Glomerular endothelial cell (primary cell): ENCODE measurements at places on chromosomes 7 and 10. TPM values are rescaled to one million over a fixed set of nuclear protein-coding genes. Genes with fewer than 3 reads are reported as not detected.

GRCh38 chr10:119306514-119306951 is 99.2 kb downstream of the GRK5 start:
- no peak for DNase-seq

GRCh38 chr10:42937048-42937447 is 139.8 kb upstream of the RET start:
- DNase-seq, result no peak

DNA sequence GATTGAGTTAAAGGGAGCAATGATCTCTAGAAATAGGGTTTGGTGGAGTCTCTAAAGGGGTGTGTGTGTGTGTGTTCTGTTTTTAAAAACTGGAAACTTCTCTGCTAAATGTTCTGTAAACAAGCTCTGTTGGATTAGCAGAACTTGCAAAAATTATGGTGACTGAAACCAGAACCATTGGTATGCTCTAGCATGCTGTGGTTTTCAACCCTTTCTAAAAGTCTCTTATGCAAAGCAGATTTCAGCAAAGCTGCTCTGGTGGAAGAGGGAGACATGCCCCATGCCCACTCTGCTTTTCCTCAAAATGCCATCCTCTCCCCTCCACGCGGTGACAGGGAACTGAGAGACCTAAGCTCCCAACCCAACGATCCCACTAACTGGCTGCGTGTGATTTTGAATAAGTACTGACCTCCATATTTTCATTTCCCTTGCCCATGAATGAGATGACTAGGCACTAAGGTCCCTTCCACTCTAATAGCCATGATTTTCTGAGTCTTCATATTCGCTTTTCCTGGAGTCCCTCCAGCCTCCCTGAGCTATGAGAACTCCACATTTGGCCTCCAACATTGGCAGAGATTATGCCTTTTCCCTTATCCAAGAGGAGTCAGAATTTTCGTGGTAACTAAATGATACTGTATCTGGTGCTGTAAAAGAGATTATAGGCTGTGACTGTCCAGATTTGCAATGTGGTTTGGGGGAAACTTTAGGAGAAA is 117.3 kb upstream of the PALS2 start:
- DNase-seq, result no peak

DNA sequence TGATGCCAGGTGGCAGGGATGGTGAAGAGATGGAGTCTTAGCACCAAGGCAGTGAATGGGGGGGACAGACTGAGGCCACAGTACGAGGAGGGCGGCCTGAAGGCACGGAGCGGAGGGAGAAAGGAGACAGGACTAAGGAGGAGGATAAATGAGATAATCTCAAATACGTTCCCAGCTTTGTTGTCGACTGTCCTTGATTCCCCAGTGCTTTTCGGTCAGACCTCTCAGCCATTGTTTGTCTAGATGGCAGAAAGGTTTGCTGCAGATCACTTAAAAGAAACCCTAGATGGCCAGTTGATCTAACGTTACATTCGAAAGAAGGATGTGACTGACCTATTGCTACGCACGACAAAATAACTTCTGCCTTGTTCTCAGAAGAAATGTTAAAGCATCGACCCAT is 479.0 kb downstream of the GATA3 start:
- no peak for DNase-seq

DNA sequence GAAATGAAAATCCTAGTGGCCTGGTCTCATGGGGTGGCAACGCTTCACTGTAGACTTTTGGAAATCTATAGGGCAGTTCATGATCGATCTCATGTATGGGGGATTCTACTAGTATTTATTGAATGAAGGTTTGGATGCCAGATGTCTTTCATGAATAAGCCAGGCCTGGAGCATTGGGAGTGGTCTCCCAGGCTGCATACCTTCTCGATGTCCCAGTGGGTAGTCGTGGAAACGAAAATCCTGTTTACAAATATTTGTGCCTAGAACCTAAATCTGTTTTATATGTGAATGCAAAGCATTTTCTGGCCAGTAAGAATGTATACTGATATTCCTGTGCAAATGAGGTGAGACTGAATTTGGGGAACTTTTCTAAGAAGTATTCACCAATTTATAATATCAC is 105.0 kb upstream of the C1QL3 start:
- no peak for DNase-seq

DNA sequence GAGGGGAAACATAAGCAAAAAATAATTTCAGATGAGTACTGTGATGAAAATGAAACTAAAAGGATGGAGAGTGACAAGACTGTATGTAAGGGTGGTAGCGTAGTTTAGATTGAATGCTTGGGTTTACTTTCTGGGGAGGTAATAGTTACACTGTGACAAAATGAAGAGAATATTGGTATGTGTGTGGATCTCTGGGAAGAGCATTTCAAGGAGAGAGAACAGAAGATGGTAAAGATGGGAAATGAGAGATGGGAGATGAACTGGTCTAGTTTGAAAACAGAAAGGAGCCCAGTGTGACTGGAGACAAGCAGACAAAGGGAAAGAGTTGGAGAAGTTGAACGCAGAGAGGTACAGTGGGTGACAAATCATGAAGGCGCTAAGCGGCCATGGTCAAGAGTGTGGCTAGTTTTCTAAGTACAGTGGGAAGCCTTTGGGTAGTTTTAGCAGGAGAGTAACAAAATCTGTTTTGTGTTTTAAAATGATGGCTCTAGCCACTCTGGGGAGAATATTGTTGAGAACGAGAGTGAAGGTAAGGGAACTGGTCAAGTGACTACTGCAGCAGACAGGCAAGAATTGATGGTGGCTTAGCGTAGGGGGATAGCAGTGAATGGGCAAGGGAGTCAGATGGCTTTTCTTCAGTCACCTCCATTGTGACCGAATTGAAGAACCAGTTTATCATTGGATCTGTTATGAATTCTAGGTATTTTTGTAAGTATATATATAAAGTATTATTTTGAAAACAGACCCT is 22.6 kb downstream of the PALS2 start:
- no peak for DNase-seq

- DNase-seq, result no peak
Observed at GRCh38 chr10:15624401-15625196, 95.1 kb downstream of the ITGA8 start.

DNA sequence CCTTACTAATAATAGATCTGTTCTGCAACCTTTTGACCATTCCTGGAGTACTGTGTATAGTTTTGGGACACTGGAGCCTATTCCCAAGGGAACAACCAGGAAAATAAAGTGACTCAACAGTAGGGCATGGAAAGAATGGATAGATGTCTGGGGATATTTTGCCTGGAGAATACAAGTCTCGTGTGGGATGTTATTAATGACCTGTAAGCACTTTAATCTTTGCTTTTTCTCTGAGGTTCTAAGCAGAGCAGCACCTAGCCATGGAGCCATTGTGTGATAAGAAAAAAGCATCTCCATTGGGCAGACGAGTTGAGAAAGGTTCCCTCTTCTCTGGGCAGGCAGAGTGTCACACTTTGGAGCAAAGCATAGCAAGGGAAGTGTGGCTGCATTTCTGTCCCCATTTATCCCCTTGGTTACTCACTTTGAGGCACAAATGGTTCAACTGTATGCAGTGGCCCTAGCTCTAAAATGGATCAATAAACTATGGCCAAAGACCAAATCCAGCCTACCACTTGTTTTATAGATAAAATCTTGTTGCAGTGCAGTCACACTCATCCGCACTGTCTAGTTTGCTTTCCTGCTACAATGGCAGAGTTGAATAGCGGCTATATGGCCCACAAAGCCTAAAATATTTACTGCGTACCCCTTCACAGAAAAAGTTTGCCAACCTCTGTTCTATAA is 21.0 kb upstream of the CCDC71L start:
- DNase-seq, result peak; percentile 81

GRCh38 chr10:63027531-63027930 is 105.6 kb upstream of the NRBF2 start:
- no peak for DNase-seq

DNA sequence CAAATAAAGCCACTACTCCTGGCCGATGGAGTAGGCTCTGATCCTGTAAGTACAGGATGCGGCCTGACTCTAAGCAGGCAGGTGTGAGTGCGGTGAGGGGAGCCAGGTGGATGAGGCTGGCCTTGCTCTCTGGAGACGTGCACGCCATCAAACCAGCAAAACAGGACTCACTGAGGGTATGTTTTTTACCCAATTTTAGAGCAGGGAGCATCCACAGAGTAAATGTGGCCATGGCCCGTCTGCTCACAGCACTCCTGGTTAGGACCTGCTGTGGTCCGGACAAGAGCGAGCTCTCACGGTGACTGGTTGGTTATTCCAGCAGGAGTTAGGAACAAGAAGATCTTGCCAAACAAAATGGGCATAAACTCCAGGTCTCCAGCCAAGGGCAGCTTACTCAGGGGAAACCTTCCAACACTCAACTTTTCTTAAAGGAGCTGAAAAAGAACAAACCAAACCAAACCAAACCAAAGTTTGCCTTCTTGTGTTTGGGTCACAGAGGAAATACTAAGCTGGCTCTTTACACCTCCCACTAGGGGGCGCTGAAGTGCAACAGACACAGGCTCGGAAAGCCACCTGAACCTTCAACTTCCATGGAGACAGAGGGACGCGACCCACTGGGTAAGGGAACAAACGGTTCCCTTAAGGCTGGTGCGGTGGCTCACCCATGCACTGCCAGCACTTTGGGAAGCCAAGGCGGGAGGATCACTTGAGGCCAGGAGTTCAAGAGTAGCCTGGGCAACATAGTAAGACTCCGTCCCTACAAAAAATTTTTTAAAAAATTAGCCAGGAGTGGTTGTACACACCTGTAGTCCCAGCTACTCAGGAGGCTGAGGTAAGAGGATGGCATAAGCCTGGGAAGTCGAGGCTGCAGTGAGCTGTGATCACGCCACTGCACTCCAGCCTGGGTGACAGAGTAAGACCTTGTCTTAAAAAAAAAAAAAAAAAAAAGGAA is 122.4 kb downstream of the CLEC2L start:
- peak; percentile 60 for DNase-seq

GRCh38 chr7:38773430-38773829 is 135.6 kb downstream of the VPS41 start:
- DNase-seq, result no peak

DNA sequence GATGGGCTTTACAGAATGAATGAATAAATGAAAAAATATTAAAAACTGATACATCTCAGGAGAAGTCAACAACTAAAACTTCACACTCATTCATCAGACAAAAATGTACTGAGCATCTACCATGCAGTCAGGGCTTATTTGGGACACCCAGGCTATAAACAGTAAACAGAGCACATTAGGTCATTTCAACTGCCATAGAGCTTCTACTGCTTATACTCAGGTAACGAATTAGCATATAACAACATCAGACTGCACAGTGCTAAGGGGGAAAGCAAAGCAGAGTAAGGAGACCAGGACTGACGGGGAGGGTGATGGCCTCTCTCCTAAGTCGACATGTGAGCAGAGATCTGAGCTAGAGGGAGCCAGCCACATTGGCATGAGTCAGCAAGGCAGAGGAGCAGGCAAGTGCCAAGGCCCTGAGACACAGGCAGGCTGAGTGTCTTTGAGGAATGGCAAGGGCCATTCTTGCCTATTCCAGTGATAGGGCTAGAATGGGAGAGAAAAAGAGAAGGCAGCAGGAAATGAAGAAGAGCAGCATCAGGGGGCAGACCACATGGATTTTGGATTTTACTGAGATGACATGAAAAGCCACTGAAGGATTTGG is 528.9 kb downstream of the PARD3 start:
- DNase-seq, result no peak

DNA sequence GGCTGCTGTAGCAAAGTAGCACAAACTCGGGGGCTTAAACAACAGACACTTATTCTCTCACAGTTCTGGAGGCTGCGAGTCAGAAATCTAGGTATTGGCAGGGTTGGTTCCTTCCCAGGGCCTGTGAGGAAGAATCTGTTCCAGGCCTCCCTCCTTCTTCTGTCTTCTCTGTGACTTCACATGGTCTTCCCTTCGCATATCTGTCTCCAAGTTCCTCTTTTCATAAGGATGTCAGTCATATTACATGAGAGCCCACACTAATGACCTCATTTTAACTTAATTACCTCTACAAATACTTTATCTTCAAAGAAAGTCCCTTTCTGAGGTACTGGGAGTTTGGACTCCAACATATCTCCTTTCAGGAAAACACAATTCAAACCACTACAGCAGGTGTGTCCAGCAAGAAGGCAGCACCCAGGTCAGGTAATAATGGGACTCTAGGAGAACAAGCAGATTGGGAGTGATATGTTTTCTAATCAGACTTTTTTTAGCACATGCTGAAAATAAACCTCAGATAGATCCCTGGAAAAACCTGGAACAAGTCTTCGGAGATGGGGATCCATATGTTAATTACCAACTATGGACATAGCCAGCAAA is 11.7 kb downstream of the CREB5 start:
- DNase-seq, result no peak

DNA sequence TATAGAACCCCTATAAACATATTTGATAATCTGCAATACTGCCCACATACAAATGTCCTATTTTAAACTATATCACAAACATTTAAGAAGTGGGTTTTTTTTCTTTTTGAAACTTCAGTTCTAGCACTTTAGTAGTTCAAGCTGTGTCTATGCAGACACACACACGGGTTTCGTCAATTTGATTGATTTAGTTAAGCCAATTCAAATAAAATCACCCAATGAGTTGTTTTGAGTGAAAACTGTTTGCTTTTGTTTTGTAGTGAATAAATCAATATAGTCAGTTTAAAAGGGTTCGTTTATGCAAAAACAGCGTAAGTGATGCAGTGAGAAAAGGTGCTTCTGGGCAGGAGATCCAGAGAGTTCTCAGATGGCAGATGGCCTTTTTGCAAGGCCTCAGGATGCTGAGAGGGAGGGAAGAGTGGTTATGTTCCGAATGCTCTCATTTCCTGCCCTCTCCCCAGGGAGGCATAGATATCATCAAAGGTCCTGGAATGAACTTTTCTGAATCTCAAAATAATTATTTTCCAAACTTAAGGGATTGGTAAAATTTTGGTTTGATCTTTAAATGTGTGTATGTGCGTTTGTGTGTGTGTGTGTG is 102.7 kb downstream of the AGMO start:
- DNase-seq, result no peak

GRCh38 chr7:111987115-111987826 is 218.9 kb downstream of the DOCK4 start:
- no peak for DNase-seq

GRCh38 chr7:107039199-107039900 is 5.2 kb upstream of the PRKAR2B start:
- no peak for DNase-seq

DNA sequence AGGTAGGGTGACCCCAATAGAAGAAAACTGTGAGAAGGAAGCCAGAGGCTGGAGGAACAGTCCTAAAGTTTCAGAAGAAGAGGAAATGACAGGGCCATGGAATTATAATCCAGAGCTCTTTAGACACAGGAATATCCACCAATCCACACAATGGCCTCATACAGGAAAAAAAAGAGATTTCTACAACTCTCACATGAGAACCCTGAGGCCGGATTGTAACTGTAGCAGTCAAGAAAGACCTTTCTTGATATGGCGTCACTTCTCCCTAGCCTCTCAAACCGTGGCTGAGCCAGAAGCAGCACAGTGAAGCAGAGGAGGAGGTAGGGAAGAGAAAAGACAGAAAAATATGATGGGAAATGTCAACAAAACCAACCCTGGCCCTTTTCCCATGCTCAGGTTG is 76.9 kb downstream of the RAPGEF5 start:
- no peak for DNase-seq

Gene SYT15
- total RNA-seq, result 0.29 TPM in 1 of 2 replicates, not detected in the other

Gene TMEM270
- not detected in 2 replicates for total RNA-seq

Gene ASAH2B
- 2.3 TPM in 2 replicates for total RNA-seq

Gene NPM3
- total RNA-seq, result 69.9 and 72.0 TPM in 2 replicates

Gene C10orf62
- total RNA-seq, result not detected in 2 replicates

Gene CLRN3
- not detected in 2 replicates for total RNA-seq

Gene ARHGAP19
- total RNA-seq, result 6.0 and 9.2 TPM in 2 replicates

Gene RBM20
- 0.29 and 0.68 TPM in 2 replicates for total RNA-seq

Gene CROT
- 8.9 and 33.3 TPM in 2 replicates for total RNA-seq

Gene ZNF746
- 17.3 and 25.0 TPM in 2 replicates for total RNA-seq

Gene ABCB1
- total RNA-seq, result 1.3 and 3.7 TPM in 2 replicates

Gene SLC13A1
- total RNA-seq, result not detected in 2 replicates
